ENCODE measurements at places on chromosomes 6 and 20.

GRCh38 chr6:100350139-100350538 lies 114.6 kb downstream of the SIM1 start:
- no peak for DNase-seq

GRCh38 chr6:41547799-41548097 lies 1.6 kb downstream of the FOXP4 start:
- DNase-seq = no peak

- no peak for DNase-seq
Measured at GRCh38 chr20:51003753-51004152, 19.2 kb downstream of the KCNG1 start.

DNA sequence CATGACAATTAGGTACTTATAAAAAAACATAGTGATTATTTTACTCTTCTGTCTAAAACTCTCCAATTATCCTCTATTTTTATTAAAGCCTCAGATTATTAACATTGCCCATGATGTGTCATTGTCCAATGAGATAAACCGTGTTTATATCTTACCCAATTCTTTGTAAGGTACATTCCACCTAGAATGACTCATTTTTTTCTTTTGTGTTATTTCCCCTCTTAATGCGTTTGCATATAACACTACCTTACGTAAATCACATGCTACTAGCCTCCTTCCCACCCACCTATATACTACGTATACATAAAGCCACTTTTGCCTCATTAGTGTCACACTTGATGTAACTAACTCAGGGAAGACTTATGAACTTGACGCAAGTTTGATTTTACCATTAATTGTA lies 336.3 kb upstream of the PTCHD4 start:
- DNase-seq = no peak

DNA sequence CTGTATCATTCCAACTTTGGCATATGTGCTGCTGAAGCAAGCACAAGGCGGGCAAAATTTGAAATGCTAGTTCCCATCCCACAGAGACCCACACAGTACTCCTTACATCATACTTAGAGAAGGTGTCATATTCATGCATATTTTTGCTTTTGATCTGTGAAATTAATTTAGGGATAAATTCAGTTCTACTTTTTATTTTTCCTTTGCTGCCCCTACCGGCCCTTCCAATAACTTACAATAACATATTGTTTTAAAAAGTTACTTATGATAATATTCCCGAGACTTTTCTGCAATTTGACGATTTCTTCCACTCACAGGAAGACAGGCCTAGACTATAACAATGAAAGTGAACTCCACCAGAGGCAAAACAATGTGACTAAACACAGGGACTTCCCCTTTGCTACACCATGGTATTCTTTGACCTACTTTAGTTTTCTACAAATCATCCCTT lies 35.0 kb downstream of the SESN1 start:
- no peak for DNase-seq

GRCh38 chr6:116512111-116512559 lies 696 bp downstream of the CALHM5 start:
- DNase-seq = no peak

- DNase-seq = no peak
Measured at GRCh38 chr6:46156701-46157100, 14.1 kb downstream of the ENPP5 start.

DNA sequence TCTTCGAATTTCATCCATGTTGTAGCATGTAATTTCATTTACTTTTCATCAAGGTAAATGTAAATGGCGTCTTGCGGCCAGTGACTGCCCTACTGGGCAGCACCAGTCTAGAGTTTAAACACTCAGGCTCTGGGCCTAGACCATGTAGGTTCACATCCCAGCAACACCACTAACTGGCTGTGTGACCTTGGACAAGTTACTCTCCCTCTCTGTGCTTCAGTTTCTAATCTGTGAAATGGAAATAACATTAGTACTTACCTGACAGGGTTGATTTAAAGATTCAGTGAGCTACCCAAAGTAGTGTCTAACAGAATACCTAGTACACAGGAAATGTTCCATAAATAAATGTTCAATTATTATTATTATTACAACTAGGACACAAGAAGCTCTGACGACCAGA lies 29.3 kb downstream of the PDRG1 start:
- no peak for DNase-seq

GRCh38 chr6:151698931-151699700 lies 108.4 kb upstream of the ESR1 start:
- DNase-seq = no peak

DNA sequence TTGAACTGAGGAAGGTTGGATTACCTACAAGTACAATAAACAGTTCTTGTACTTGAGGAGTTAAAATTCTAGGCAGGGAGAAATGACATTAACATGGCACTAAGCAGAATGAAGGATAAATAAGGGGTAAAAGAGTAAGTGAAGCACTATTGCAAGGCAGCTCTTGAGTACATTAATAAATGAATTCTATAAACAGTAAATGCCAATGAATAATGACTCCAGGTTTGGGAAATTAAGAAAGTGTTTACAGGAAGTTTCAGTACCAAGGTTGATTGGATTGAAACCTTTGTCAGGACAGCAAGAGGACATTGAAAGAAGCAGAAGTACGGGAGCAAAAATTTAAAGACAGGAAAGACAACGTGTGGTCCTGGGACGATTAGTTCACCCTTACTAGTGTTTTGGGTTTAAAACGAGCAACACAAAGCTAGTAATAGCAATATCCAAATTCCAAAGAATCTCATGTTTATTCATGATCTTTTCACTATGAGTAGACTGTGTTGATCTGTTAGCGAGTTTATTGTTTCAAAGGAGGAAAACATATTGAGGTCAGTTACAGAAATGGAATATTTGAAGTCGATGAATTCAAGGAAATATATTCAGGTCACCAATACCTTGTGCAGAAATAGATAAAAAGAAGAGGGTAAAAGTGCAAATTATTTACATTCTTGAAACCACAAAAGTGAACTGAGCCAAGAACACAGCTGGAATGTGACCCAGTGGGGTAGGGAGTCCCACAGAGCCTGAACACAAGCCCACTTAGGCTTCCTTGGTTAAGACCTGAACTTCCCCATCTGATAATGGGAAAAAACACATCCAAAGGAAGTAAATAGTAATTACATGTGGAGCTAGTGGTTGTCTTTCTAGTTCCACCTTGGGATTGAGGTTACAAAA lies 80.8 kb downstream of the MKKS start:
- DNase-seq = no peak

- DNase-seq = no peak
Measured at GRCh38 chr20:16615199-16615598, 42.0 kb upstream of the KIF16B start.

DNA sequence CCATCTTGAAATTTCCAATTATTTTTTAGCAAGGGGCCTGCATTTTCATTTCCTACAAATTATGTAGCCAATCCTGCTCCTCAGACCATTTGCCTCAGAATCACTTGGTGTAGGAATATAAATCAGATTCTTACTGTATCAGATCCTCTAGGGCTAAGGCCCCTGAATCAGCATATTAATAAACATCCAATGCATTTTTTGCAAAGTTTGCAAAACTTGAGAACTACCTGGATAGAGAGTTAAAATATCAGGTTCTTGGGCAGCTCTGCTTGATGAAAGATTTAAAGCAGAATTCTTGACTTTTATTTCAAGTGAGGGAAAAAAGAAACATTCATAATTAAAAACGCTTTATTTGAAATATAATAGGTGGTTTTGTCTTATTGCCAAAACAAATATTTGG lies 82.2 kb upstream of the MAN1A1 start:
- no peak for DNase-seq

DNA sequence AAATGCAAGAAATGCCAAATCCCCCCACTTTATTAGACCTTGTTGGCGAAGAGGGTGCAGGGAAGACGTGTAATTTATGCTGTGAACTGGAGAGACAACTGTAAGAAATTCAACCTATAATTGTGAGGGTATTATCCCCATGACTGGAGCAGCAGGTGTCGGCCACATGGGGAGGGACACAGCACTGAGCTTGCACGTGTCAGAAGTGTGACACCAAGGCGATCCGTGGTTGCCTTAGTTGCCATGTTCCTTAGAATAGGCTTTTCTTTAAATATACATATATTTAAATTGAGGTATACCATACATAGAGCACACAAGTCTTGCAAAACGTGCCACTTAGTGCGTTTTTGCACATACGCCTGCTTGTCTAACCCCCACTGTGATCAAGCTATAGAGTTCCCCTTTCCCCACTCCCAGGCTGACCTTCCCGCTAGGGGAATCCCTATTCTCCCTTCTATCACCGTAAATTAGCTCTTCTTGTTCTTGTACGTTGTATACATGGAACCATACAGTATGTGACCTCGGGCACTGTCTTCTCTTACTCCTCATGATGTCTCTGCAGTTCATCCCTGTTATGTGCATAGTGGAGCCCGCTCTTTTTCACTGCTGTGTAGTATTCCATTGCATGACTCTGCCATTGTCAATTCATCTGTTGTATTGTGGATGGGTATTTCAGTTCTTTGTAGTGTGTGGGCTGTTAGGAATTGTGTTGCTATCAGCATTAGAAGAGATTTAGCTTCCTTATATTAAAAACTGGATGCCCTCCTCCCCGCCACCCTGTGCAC lies 81.6 kb upstream of the PMEPA1 start:
- DNase-seq = no peak

DNA sequence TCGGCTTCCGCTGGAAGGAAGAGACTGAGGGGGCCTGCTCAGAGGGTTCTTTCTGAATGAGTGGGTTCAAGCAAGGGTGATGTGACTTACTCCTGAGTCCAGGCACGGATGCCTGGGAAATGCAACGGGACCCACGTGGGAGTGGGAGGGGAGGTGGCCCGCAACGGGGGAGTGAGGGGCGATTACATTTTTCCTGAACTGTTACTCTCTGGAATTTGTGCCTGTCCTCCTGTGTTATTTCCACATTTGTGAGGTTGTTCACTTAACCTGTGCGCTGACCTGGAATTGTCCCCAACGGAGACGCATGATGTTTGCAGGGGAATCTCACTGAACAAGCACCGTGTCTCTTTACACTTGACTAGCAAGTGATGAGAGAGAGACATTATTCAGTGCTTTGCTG lies 209.4 kb downstream of the CDH4 start:
- DNase-seq = no peak

GRCh38 chr6:111845441-111845871 lies 27.8 kb downstream of the FYN start:
- no peak for DNase-seq

DNA sequence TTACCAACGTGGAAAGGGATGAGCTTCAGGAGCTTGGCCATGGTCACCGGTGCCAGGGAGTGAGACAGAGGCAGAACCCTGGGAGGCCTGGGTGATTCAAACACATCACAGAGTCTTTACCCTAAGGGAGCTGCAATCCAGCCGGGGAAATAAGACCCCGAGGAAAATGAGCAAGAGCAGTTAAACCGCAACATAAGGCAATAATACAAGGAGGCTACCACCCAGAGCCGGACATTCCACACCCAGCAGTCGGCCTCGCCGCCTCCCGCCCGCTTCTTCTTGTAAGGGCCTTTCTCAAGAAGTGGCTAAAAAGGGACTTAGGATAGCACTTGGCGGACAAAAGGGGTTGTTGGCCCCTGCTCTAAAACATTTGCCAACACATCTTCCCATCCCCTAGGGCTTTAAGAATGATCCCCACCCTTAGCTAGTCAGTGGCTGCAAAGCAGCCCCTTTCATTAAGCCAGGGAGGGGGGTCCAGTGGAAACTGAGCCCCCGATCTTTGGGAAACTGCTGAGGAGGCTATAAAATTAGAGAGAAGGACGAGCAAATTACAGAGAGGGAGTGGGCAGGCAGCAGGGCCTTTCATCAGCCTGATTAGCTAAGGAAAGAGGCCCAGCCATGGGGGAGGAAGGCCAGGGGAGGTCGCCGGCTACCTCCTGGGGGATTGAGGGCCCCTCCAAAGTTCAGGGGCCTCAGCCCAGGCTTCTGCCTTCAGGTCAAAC lies 34.3 kb downstream of the SNX5 start:
- no peak for DNase-seq

- no peak for DNase-seq
Measured at GRCh38 chr20:6909608-6910007, 142.1 kb downstream of the BMP2 start.

DNA sequence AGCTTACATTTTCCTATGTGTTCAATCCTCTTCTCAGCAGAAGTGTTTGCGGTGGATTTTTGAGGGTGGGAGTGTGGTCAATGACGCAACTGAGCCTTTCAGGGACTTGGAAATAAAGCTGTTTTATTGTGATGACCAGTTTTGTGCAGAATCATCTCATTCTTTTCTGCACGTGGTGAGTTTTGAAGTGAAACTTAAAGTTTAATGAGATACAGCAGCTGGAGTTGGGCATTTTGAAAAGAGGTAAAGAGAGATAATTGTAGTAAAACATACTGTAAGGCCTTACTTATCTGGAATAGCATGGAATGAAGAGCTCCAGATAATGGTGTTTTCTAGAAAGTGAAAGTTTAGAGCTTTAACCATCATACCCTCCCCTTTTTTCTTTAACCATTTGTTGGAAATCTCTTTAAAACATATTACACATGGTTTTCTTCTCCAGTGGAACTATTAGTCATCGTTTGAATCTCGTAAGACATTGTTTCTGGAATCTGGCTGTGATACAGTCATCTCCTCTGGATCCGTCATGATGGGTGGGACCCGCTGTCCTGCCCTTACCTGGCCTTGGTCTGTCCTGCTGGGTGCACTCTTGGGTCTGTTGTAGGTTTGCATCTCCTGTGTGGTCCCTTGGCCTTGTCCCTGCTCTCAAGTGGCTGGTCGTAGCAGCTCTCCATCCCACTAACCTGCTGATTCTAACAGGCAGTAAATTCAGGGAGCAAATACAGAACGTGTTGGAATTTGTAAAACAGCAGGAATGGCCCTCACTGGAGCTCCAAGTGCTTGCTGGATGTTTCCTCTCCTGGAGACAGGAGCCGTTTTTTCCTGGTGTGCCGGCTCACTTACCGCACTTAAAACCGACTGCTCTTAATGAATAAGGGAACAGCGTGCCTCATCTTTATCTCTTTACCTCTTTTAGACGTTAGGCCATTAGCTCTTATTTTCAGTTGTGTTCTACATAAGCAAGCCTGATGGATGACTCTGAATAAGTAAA lies 29.8 kb downstream of the UST start:
- DNase-seq = no peak

DNA sequence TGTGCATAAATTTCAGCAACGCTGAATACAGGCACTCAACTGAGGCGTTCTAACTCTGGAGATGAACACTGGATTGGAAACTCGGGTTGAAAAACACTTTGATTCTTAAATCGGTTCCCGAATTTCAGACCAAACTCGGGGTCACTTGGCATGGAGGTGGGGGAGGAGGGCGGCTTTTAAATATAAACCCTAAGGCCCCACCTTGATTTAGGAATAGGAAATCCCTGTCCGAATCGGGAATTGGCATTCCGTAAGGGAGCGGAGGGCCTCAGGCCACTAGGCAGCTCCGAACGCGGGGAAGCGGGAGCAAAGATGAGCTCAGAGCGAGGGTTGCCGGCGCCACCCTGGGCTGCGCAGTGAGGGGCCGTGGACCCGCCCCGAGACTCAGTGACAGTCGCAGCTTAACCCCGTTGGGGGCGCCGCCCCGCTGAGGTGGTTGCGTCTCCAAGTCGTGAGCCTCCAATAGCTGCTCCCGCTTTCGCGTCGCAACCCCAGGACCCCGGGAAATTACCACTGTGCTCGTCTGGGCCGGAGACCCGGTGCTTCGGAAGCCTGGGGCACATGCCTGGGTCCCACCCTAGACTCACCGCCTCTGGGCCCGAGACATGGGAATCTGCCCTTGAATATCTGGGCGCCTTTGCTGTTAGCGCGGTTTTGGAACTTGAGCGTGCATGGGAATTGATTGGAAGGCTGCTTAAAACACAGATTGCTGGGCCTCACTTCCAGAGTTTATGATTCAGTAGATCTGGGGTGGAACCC lies 4.6 kb upstream of the SIM1 start:
- DNase-seq = no peak

All from stimulated activated CD4-positive, alpha-beta T cell treated with anti-CD3 and anti-CD28 coated beads, Interleukin-12 subunit alpha, Interleukin-12 subunit beta, amount 100 ng/mL, for 48 hours (primary cell).